ENCODE measurements at places on chromosomes 6 and 20.

- DNase-seq, result no peak
Observed at GRCh38 chr6:33838983-33839382, 35.2 kb upstream of the MLN start.

- no peak for DNase-seq
Observed at GRCh38 chr6:45699663-45700062, 316.0 kb downstream of the CLIC5 start.

GRCh38 chr20:48622421-48622820, 205.4 kb downstream of the PREX1 start:
- DNase-seq, result no peak

- no peak for DNase-seq
Observed at GRCh38 chr20:9942736-9943135, 92.1 kb upstream of the ANKEF1 start.

GRCh38 chr6:159914565-159914923, 23.8 kb downstream of the MAS1 start:
- DNase-seq, result no peak

GRCh38 chr6:130754786-130755367, 72.3 kb upstream of the SMLR1 start:
- no peak for DNase-seq

DNA sequence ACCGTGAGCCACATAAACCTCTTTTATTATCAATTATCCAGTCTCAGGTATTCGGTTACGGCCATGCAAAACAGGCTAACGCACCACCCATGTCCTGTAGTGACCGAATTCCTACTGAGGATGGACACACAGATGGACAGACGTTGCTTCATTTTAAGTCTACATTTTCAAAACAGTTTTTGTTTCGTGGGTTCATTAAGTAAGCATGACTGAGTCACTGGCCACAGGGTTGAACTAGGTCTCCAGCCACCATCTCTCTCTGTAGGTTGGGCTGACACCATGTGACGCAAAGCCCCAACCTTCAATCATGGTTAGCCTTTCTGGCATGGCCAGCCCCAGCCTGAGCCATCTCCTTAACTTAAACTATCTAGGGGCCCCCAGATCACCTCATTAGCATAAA, 110.0 kb upstream of the SLC22A23 start:
- no peak for DNase-seq

- no peak for DNase-seq
Observed at GRCh38 chr6:48048451-48049146, 62.4 kb downstream of the PTCHD4 start.

DNA sequence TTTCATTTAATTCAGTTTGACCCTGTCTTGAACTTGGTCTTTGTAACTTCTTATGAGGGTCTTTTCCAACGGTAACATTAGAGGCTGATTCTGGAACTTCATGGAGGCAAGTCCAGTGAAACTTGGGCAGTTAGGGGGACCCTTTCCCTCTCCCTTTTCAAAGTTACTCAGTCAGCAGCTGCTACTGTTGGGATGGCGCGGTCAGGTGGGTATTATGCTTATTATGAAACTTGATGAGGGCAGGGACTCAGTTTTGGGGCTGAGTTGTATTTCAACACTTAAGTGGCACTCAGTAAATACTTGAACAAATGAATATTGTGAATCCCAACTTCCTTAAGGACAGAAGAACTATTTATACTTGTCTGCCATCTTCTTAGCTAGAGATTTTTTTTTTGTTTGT, 20.8 kb downstream of the TOP1 start:
- no peak for DNase-seq

- DNase-seq, result no peak
Observed at GRCh38 chr20:41242807-41243206, 74.7 kb downstream of the ZHX3 start.

DNA sequence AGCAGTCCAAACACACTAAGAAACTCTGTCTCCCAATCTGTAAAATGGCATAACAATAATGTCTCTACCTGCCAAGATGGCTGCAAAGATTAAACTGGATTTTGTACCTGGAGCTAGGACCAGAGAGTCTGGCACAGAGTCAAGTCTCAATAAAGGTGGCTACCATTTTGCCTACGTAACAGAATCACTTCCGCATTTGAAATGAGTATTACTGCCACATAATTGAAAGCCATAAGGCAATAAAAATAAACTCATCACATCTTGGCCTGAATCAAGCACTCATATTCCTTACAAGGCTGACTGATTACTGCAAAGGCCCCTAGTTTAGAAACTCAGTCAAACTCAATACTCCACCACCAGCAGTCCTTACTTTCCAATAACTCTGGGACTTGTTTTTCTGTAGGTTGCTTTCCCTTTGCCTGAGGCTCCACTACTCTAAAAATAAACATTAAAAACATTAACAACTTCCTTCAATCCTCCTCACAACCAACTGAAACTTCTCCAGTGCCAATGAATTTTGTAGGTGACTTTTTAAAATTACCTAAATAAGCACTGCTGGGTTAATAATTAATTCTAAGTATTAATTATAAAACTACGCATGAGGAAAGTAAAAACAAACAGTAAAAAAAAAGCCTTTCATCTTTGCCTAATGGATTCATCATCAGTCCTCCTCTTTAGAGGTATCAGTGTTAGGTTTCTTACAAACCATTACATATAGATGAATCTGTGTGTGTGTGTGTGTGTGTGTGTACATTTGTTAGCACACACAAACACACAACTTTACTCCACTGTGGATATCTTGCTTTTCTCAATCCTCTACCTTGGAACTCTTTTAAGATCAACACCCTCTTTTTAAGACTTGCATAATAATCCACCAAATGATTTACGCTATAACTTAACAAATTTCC, 3.7 kb downstream of the KIF16B start:
- no peak for DNase-seq

DNA sequence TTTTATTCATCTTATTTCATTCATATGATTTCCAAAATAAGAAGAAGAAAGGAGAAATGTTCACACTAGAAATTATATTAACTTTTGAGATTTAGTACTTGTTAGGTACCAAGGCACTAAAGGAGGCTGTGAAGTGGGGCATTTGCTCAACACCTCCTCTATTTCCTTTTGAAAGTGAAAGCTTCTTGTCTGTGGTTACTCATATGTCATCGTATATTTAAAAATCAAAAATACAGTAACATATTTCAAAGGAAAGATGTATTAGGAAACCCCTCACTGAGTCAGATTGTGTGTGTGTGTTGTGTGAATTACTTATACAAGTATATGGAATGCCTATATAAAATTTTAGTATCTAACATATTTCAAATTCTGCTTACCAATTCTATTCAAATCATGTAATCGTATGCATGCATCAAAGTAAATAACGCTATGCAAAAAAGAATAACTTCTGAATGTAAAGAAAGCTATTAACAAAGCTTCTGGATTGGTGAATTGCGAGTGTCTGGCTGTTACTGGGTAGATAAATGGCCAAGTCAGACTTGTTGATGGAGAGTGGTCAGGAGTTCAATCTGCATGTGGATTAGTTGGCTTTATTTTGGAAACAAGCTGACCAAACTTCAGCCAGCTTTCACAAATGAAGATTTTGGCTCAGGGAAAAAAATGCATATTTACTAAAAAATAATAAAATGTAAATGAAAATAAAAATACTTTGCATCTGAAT, 70.9 kb downstream of the PACRG start:
- no peak for DNase-seq

GRCh38 chr6:161035182-161035980, 43.8 kb downstream of the MAP3K4 start:
- no peak for DNase-seq

DNA sequence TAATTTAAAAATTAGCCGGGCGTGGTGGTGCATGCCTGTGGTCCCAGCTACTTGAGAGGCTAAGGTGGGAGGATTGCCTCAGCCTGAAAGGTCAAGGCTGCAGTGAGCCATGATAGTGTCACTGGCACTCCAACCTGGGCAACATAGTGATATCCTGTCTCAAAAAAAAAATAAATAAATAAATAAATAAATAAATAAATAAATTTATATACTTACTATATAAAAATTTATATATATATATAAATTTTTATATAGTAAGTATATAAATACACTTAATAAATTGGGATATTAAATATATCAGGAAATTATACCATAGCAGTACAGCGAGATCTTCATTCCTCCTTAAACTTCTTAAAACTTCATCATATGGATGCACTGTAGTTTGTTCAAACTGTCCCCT, 23.0 kb upstream of the IPCEF1 start:
- DNase-seq, result no peak

DNA sequence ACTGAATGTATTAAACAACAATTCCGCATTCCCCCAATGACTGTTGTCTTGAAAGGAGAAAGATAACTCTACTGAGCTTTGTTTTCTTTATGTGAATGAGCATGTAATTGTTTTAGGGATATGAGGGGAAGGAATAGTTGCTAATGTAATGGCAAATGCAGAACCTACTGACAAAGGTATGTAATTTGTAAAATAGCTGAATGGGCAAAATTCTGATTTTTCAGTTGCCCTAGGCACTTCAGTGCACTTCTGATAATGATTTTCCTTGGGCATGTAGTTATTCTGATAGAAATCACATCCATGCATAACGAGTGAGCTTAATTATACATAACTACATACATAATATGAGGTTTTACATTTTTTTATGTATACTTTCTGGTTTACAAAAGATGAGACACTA, 53.4 kb upstream of the FOXO3 start:
- DNase-seq, result no peak

DNA sequence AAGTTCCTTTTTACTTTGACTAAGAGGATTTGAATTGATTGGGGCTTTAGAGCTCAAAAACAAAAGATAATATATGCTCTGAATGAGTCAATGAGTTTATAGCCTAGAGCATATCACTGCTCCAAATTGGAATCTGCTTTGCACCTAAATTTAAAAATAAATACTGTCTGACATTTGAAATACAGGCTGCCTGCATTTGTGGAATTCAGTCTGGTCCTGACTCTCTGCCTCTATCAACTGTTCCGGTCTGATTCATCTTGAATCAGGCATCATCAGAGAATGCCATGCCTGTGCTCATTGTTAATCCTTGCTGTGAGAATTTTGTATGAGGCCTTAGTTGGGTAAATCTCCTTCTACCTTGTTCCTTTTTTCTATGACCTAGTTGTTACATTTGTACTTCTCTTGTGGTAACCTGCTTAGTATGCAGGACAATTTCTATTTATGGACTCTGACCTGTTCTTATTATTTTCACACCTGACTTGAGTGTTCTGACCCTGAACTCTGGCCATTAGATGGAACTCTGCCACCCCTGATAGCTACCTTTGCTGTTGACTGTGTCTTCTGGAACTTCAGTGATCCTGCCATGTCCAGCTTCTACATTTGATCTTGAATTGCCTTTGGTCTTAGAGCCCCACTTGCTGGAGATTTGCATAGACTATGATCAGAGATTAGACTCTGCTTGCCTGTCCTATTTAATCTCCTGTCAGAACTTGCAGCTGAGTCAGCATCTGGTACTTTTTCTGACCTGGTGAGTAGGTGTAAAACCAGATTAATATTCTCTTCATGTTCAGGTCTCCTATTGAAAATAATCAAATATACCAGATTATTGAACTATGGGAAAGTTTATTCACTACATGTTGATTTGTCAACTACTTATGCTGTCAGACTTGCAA, 442.7 kb upstream of the HS3ST5 start:
- no peak for DNase-seq

DNA sequence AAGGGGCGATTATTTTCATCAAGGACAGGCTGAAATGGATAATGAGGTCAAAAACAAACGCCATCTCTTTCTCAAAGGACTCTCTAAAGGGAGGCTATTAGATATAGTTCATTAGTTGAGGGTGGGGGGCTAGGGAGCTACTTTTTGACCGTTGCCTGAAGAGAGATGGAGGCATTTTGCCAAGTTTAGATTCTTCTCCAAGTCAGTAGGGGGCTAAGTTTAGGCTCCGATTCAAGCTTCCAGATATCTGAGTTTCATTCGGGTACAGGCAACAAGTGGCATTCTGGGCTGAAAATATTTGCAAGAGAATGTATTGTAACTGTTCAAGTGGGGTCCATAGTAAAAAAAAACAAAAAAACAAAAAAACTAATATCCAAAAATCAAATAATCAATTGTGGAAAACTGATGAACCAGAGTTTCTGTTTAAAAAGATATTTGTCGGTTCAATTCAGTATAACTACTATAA, 43.4 kb upstream of the PIM1 start:
- no peak for DNase-seq

GRCh38 chr6:6847591-6847990, 259.1 kb downstream of the LY86 start:
- no peak for DNase-seq

- peak; percentile 34 for DNase-seq
Observed at GRCh38 chr6:79713701-79714322, 82.7 kb downstream of the SH3BGRL2 start.

DNA sequence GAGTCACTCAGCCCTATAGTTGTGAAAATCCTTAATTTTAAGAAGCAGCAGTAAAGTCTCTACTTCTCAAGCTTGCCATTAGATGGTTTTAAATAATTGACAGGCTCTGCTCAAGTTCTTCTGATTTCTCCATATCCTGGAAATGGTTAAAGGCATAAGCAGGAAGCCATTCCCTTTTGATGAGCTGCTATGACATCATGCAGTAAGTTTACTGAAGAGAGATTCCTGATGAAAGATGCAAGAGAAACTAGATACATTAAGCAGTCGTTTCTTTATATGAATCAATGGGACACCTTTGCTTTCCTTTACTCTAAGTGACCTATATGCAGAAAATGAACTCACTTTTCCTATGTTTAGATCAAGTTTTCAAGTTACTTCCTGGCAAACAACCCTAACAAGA, 9.8 kb downstream of the POPDC3 start:
- DNase-seq, result no peak

DNA sequence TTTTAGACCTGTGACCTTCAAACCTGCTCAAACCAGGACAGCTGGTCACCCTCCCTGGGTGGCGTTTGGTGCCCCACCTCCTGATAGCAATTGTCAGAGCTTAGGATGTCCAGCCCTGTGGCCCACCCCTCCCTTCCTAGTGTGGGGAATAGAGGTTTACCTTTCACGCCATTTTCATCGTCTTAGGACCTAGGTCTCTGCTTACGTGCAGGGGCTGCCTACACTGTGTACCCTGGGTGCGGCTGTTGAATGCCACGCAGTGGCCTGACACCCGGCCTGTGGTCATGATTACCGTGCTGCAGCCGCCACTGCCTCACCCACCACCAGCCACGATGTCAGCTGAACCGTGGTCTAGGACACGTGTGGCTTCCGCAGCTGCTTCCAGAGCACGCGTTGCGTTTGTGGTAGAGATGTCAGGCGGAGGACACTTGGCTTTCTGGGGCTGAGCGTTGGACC, 157.3 kb downstream of the DTNBP1 start:
- no peak for DNase-seq

All from stimulated activated naive CD8-positive, alpha-beta T cell treated with anti-CD3 and anti-CD28 coated beads, Interleukin-15, amount 100 ng/mL, for 72 hours (primary cell).